Endodermal cell (in vitro differentiated cells): ENCODE measurements at places on chromosomes 1 and 21.

GRCh38 chr21:45979141-45979631, 2.4 kb upstream of the COL6A1 start:
- peak; percentile 72 for DNase-seq

- no peak for DNase-seq
Observed at GRCh38 chr1:180616439-180616838, 15.4 kb upstream of the XPR1 start.

DNA sequence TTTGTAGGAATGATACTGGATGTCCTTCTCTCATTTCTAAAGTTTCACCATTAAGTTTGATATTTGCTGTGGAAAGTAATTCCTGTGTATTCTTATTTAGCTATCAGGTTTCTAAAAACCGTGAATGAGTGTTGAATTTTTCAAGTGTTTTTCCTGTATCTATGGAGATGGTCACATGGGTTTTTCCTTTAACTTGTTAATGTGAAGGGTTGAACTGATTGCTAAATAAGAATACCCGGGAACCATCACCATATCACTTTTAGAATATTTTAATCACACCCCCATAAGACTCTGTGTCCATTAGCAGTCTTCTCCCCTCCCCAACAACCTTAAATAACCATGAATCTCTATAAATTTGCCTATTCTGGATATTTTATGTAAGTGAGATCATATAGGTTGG, 16.5 kb upstream of the ASAP3 start:
- DNase-seq, result no peak

GRCh38 chr1:156887734-156888133, 5.8 kb upstream of the PEAR1 start:
- DNase-seq, result no peak

GRCh38 chr1:243343970-243344937, 88.4 kb downstream of the SDCCAG8 start:
- DNase-seq, result no peak

DNA sequence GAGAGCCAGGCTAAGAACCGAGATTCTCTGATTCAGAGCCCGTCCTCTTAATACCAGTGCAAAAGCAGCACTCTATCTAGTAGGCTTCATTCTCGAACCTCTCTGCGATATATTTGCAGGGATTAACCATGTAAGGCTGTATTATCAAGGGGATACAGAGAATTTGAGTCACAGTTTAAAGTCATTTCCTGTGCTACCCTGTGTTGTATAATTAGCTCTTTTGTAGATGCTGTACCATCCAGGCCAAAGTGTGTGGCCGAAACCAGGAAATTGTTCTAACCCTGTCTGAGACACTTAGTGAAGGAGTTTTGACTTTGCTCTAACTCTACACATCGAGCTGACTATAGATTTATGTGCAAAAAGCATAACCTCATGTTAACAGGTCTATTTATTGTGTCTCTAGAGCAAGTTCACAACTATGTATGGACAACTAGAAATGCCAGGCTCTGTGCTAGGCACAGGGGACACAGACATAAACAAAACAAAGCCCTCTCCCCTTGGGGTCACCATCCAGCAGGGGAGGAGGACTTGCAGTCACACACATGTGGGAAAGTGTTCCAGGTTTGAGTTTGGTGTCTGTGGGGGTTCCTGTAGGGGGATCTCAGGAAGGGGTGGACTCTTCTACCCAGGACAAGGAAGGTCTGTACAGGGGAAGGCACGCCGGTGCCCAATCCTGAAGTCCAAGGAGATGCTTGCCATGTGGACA, 182.2 kb downstream of the DHRS3 start:
- no peak for DNase-seq

GRCh38 chr1:22275626-22276395, 132.9 kb upstream of the WNT4 start:
- DNase-seq, result peak; percentile 94

GRCh38 chr1:209403921-209404320, 179.6 kb upstream of the CAMK1G start:
- DNase-seq, result no peak

DNA sequence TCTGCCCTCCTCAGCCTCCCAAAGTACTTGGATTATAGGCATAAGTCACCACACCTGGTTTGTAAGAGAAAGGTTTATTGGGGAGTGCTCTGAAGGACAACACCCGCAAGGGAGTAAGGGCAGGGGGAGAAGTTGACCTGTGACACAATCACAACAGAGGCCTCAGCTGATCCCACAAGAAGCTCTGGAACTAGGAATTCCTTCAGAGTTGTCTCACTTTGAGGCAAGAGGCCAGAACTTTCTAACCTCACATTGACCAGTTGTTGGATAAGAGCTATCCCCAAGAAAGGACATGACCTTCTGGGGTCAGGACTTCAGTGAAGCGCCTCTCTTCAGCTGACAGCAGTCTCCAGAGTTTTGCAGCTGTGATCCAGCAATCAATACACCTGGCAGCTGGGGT, 27.4 kb upstream of the RC3H1 start:
- DNase-seq, result no peak

- peak; percentile 68 for DNase-seq
Observed at GRCh38 chr1:35808450-35809113, 766 bp downstream of the AGO4 start.

- no peak for DNase-seq
Observed at GRCh38 chr21:33940164-33940880, 24.7 kb upstream of the ATP5PO start.

- DNase-seq, result no peak
Observed at GRCh38 chr21:27759820-27760219, 792.9 kb upstream of the ADAMTS5 start.

GRCh38 chr1:147388969-147389368, 146.5 kb downstream of the CHD1L start:
- DNase-seq, result no peak

- DNase-seq, result peak; percentile 90
Observed at GRCh38 chr1:25875154-25875855, at the start of gene PAQR7. TSS of gene PAQR7 (minus strand) at chr1:25875708. CDS start at chr1:25863839, 11,869 bp downstream.

GRCh38 chr1:8014381-8014988, 11.6 kb downstream of the ERRFI1 start:
- DNase-seq, result no peak

DNA sequence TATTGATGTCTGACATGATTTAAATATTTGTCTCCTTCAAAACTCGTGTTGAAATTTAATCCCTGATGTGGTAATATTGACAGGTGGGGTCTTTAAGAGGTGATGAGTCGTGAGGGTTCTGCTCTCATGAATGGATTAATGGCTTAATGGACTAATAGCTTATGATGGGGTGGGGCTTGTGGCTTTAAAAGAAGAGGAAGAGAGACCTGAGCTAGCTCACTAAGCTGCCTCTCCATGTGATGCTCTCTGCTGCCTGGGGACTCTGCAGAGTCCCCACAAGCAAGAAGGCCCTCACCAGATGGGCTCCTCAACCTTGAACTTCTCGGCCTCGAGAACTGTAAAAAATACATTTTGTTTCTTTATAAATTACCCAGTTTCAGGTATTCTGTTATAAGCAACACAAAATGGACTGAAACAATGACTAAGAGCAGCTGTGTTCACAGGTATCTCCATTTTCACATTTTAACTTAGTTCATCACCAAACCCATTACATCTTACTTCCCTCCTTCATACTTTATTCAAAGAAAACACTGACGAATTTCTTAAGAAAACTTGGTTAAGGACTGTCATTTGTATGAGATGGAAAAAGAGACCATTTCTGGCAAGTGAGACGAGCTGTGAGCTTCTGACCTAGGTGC, 12.1 kb upstream of the AIM2 start:
- DNase-seq, result no peak

GRCh38 chr1:62394646-62395045, 42.2 kb upstream of the USP1 start:
- DNase-seq, result no peak
